ENCODE measurements at places on chromosomes 12 and 14.

DNA sequence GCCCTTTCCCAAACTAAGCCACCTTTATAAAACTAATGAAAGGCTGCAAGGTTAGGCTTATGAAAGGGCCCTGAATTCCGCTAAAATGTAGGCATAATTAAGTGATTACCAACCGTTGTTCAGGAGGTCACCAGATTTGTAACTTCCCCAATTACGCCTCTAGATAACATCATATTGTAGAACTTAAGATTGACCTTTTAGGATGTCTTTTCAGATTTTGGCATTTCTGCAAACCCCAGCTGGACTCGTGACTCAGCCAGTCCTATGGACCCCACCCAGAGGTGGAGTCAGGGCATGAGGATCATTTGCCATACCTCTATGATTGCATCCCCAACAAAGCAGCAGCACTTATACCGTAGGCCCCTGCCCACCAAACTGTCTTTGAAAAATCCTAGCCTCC is 3.7 kb upstream of the LPCAT3 start:
- DNase-seq, result no peak

DNA sequence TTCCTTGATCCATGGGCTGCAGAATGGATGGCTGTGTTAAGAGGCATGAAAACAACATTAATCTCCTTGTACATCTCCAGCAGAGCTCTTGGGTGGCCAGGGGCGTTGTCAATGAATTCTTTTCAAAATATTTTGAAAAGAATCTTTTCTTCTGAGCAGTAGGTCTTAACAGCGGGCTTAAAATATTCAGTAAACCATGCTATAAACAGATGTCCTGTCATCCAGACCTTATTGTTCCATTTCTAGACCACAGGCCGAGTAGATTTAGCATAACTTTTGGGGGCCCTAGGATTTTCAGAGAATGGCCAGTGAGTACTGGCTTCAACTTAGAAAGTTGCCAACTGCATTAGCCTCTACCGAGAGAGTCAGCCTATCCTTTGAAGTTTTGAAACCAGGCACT is 130.2 kb downstream of the RAD51B start:
- DNase-seq, result no peak

DNA sequence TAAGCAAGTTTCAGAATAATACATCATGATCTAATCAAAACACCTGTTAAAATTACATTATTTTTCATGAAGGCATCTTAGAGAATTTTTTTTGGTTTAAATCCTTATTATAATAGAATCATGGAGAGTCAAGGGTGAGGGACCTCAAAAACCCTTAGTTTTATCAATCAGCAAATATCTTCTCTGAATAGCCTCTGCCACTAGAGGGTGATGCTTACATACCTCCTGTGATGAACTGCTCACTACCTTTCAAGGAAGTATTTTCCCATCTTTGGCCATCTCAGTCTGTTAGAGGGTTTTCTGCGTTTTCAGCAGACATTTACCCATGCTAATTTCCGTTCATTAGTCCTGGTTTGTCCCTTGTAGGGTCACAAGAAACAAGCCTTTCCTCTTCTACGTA is 200.2 kb downstream of the TRHDE start:
- no peak for DNase-seq

DNA sequence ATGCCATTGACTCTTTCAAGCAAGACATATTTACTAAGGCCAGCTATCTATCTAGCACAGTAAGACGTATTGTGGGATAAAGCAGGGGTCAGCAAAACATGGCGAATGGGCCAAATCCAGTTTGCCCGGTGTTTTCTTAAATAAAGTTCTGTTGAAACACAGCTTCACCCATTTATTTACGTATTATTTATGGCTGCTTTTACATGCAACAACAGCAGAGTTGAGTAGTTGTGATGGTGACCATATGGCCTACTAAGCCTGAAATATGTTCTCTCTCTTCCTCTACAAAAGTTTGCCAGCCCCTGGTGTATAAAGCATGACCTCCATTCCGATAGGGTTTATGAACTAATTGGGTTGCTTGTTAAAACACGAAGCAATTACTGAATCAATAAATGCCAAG is 322.1 kb downstream of the CCDC91 start:
- DNase-seq, result no peak

GRCh38 chr12:96321941-96322340 is 78.3 kb downstream of the CDK17 start:
- DNase-seq, result no peak

DNA sequence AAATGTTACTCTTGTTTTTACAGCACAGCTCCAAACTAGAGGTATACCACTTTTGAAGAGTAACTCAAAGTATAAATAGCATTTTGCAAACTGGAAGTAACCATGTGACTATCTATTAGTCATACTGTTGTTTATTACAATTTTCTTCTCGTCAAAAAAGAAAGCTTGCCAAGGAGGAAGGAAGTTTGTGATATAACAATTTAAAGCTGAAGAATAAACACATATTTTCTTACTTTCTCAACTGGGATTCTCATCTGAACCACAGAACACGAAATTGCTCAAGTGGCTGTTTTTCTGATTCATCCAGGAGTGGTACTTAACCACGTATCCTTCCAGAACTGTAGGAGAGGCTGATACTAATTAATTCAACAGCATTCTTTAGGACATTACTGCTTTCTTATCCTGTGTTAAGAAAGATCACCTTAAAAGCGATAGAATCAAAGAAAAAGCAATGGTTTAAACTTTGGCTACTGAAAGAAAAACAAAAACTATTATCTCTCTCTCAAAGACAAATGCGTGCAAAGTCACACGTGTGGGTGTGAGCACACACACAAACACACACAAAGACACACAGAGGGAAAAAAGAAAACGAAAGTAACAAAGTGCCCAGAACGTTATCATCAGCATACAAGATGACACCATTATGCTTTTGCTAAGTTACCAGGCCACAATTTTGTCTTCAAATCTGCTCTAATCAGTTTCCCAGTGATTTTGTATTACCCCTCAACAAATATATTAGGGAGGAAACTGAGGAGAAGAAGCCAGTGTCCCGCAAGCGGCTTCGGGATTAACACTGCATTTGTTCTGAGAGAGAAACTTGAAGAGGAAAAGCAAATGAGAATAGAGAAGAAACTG is at the start of gene CLEC2B:
CLEC2B (minus strand) TSS at position 48 of the 855 bp plus-strand sequence.
- DNase-seq, result peak; percentile 29

DNA sequence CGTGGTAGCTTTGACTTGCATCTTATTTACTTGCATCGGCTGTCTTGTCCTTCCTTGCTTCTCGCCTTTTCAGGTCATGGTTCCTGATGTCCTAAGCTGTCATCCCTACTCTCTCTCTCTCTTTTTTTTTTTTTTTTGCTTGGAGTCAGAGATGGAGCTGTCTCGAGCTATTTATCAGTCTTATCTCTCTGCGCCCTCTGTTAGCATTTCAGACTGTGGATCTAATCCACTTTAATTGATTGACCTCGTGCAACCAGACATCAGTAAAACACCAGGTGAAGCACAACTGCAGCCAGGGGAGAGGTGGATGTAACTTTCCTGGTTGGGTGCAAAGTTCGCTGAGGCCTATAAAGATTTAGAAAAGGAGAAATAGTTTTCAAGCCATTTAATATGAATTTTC is 554.8 kb downstream of the DIO2 start:
- DNase-seq, result no peak

DNA sequence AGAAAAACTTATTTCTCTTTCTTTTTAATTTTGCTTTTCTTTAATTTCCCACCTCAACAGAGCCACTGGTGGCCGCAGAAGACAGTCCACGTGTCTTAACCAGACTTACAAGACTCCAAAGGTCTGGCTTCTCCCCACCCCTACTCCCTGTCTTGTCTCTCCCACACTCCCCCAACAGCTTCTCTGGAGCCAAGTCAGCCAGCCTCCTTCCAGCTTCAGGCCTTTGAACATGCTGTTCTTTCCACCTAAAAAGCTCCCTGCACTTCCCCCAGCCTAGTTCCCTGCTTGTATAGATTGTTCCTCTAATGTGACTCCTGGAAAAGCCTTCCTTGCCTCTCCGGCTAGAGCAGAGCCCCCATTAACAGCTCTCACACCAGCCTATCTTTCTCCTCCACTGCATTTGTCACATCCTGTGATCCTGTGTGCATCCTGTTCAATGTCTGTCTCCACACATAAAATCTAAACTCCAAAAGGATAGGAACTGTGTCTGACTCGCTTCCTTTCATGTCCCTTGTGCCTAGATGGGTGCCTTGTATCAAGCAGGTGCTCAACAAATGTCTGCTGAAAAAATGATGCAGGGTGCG is 7.8 kb upstream of the DYNLL1 start:
- no peak for DNase-seq

DNA sequence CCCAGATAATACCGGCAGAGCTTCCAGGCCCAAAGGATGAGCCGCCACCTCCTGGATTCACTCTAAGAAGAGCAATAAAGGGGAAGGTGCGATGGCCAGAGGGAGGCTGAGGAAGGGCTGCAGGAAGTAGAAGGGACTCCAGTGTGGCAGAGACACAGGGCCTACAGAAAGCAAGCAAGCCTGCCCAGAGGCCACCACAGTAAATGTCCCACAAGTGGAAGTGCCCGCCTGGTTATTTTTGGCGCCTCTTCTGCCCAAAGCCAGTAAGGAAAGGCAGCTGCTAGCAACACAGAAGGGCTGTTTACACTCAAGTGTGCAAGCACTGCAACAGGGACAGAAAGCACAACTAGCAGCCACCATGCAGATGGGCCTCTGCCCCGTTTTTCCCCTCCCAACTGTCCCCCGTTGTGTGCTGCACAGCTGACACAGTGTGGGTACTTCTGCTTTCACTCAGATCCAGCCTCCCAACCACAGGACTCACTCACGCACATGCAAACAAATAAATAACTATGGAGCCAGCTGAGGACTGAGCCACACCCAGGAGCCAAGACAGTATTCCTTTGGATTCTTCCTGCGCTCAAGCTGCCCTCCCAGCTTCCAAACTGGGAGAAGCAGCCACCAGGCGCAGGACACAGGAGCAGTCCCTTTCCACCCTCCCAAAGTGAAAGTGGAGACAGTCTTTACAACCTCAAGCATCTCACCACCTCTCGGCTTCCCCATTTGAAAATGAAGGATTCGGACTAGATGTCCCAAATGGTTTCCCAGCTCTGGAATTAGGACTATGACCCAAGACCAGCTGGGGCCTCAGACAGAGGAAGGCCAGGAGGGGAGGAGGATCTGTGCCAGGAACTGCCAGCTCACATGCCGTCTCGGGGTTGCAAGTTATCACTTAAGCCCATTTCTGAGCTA is 40.0 kb upstream of the PNMA1 start:
- DNase-seq, result no peak

GRCh38 chr14:100285913-100286400 is 20.3 kb downstream of the SLC25A29 start:
- DNase-seq, result no peak

- no peak for DNase-seq
Measured at GRCh38 chr12:1102791-1103450, 111.9 kb downstream of the ERC1 start.

DNA sequence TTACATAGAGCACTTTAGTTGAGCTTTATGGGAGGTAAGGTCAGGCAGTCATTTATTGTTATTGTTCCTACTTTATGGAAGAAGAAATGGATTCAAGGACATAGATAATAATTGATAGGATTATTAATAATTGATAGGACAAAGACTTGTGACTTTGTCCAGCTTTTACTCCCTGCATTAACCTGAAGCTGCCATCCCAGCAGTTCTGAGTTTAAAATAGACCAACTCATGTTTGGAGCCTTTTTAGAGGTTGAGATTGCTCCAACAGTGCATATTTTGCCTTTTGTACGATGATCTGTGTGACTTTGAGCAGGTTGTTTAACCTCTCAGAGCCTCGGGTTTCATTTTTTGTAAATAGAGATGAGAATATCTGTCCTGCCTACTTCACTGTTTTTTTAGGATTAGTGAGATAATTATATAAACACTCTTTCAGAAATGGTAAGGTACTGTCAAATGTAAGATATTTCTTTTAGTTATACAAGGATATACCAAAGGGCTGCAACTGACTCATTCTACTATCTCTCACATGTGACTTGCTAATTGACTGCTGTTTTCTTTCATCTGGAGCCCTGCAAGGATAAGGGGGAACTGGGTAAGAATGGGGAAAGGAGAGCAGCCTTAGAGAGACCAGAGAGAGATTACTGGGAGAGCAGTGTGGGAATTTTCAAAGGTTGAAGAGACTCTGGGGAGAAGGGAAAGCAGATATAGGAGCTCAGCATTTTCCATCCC is 15.3 kb downstream of the WDR20 start:
- DNase-seq, result no peak

GRCh38 chr12:113857371-113857770 is 108.8 kb downstream of the RBM19 start:
- DNase-seq, result no peak

DNA sequence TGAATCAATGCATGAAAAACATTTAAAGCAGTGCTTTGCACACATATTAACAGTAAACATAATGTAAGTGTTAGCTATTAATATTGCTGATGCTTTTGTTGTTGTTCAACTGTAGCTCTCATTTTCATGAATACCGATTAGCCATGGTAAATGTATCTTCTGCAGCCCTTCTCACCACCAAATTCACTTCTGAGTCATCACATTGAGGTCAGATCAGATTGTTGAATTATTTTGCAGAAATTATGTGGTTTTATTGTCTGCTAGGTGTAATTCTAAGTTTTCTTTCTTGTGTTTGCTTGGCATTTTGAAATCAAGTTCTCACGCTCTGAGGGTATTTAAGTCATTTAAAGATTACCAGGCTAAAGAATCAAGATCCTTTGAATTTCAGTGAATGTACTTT is 74.6 kb downstream of the AKAP6 start:
- DNase-seq, result no peak

DNA sequence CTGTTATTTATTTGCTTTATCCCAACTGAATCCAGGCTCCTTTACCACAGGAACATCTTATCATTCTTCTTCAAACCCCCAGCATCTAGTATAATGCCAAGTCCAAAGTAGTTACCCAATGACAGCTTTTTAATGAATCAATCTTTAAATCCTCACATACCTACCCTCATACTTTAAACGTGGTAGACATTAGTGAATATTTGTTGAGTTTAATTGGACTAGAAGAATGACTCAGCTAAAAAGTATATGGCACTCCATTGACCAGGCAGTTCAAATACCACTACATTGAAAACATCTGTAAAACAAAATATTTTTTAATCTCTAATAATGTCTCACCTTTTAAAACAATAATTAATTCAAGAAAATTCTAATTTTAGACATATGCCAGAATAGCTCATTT is 98.1 kb downstream of the ZFC3H1 start:
- DNase-seq, result no peak

DNA sequence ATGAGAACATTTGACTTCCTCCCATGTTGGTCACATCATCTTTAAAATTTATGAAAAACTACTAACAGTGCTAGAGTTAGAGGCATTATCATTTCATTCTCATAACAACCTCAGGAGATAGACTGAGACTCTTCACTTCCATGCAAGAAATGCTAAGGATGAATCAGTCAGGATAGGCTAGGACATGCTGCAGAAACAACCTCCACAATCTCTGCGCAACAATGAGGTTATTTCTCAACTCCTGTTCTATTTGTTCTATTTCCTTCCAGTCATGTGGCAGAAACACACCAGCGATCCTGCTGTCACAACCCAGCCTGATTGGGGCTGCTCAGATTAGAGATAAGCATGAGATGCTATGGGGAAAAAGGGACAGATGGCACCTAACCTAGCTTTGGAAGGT is 49.0 kb upstream of the TMEM263 start:
- no peak for DNase-seq

DNA sequence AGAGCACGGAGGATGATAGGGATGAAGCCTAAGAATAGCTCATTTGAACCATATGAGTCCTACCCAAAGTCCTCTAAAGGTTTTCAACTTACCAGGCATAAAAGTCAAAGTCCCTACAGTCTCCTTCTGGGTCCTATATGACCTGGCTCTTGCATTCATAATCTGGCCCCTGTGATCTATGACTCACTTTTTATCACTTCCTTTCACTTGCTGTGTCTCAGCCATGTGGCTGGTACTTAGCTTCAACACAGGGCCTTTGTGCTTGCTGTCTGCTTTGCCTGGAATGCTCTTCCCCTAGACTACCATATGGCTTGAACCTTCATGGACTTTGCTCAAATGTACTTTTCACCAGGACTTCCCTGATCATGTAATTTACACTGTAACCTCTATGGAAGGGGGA is 137.6 kb upstream of the TMTC1 start:
- peak; percentile 43 for DNase-seq
